ENCODE measurements at places on chromosomes 12 and 14.

DNA sequence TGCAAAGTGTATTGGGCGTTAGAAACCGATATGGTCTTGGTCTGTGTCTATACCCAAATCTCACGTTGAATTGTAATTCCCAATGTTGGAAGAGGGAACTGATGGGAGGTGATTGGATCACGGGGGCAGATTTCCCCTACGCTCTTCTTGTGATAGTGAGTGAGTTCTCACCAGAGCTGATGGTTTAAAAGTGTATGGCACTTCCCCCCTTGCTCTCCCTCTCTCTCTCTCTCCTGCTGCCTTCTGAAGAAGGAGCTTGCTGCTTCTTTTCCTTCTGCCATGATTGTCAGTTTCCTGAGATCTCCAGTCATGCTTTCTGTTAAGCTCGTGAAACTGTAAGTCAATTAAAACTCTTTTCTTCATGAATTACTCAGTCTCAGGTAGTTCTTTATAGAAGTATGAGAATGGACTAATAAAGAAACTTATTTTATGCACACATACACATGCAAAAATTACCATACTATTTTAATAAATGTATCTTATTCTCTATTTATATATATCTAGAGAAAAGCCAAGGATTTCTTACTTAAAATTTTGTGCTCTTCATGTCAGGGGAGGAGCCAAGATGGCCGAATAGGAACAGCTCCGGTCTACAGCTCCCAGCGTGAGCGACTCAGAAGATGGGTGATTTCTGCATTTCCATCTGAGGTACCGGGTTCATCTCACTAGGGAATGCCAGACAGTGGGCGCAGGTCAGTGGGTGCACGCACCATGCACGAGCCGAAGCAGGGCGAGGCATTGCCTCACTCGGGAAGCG lies 1891.0 kb upstream of the FLRT2 start:
- no peak for DNase-seq

- DNase-seq: no peak
Observed at GRCh38 chr12:14951851-14952250, 9.6 kb downstream of the ARHGDIB start.

- DNase-seq: no peak
Observed at GRCh38 chr12:93968536-93969285, 179.7 kb upstream of the PLXNC1 start.

DNA sequence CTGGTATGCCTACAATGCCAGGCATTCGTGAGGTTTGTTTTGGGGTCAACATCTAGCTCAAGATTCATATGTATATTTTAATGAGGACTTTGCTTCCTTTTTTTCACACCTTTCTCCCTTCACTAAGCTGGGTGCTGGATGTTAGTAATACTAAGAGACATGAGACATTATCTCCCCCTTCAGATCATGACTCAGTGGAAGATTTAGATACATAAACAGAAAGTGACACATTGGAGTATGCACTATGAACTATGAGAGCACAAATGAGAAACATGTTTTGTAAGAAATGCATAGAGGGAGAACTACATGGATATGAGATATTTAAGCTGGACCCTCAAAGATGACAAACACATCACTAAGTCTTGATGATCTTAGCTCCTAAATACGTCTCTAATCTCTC lies 286.3 kb downstream of the RPAP3 start:
- no peak for DNase-seq

GRCh38 chr12:106147956-106148355 lies 9.2 kb upstream of the NUAK1 start:
- DNase-seq: no peak

- DNase-seq: no peak
Observed at GRCh38 chr14:37090026-37090425, 82.4 kb downstream of the SLC25A21 start.

GRCh38 chr14:63361790-63362189 lies 43.1 kb upstream of the GPHB5 start:
- no peak for DNase-seq
